ENCODE measurements at places on chromosomes 5 and 9.

GRCh38 chr5:102554082-102554481 lies 55.3 kb upstream of the SLCO6A1 start:
- H3K27me3 ChIP-seq: no peaks in the 10 kb centered on the region
- DNase-seq: no peak
- H3K27ac ChIP-seq: no peak overlapping the region
- H3K4me3 ChIP-seq: no peak overlapping the region
- H3K36me3 ChIP-seq: no peaks in the 10 kb centered on the region
- no peaks in the 10 kb centered on the region for H3K4me1 ChIP-seq

DNA sequence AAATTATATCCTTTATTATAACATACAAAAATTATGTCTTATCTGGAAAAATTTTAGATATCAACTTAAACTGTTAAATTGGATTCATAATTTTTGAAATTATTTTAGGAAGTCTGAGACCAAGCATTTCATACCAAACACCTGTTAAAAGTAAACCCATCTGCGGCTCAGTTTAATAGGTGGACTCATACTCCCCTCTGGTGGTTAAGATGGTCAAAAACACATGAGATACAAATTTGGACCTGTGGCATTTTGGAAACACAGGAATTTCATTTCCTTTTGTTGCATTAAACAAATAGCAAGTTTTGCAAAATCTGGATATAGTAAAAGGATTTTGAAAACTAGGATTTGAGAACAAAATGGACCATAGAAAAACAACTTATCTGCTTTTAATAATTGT lies 53.7 kb downstream of the RGMB start:
- no peaks in the 10 kb centered on the region for H3K27me3 ChIP-seq
- H3K36me3 ChIP-seq: no peaks in the 10 kb centered on the region
- no peak overlapping the region for H3K4me3 ChIP-seq
- no peaks in the 10 kb centered on the region for H3K4me1 ChIP-seq
- no peak for DNase-seq
- H3K27ac ChIP-seq: no peak overlapping the region

DNA sequence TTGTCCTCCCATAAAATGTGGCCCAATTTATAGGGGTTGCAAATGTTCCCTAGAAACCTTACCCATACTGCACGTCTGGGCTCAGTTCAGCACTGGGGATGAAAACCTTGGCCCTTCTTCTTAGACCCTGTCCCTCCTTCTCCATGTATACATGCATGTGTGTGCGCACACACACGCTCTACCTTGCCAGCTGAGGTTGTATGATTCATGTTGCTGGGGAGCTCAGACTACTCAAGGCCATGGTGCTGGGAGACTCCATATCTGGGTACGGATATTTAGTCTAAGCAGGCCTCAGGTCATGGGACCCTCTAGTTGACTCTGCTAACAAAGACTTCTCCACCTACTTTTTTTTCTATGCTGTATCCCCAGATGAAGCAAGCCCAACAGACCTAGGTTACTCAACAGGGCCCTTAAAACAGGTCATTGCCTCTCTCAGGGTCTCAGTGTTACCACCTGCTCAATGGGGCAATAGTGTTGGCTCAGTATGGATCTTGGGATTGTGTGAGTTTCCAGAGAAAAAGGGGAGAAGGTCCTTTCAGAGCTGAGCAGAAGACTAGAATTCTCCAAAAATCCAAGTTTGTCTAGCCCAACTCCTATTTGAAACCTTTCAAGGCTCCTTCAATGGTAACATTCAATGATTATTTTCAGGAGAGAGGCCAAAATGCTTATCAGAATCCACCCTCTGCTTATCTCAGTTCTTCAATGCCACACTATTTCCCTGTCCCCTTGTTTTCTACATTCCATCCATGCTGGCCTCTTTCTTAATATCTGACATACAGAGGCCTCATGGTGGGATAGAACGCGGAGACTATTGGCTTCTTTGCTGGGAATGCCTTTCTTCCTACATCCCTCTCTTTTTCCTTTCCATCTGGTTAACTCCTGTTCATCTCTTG lies 123.6 kb upstream of the PITX1 start:
- H3K36me3 ChIP-seq: no peaks in the 10 kb centered on the region
- H3K27me3 ChIP-seq: no peaks in the 10 kb centered on the region
- no peaks in the 10 kb centered on the region for H3K4me1 ChIP-seq
- no peak overlapping the region for H3K27ac ChIP-seq
- no peak for DNase-seq

GRCh38 chr9:79289856-79290255 lies 281.9 kb upstream of the TLE4 start:
- H3K36me3 ChIP-seq: no peaks in the 10 kb centered on the region
- no peak overlapping the region for H3K27ac ChIP-seq
- no peak for DNase-seq
- H3K4me1 ChIP-seq: no peaks in the 10 kb centered on the region
- H3K27me3 ChIP-seq: no peaks in the 10 kb centered on the region
